ENCODE measurements at places on chromosomes 2 and 18. TPM values are rescaled to one million over a fixed set of nuclear protein-coding genes. Genes with fewer than 3 reads are reported as not detected.

SETBP1 gene
- total RNA-seq: 0.38 TPM

MC2R gene
- total RNA-seq: not detected

RFX8 gene
- 0.28 TPM for total RNA-seq

CRYGD gene
- total RNA-seq: not detected

RPL31 gene
- total RNA-seq: 2,025 TPM

RBM43 gene
- 2.8 TPM for total RNA-seq

COL5A2 gene
- total RNA-seq: 325 TPM

DSC1 gene
- not detected for total RNA-seq

FOXI3 gene
- total RNA-seq: not detected

ELOA2 gene
- total RNA-seq: not detected

CBLN2 gene
- total RNA-seq: 0.09 TPM

SLC9A4 gene
- not detected for total RNA-seq

ANTXR1 gene
- 18.4 TPM for total RNA-seq

PELI1 gene
- 17.3 TPM for total RNA-seq

HOXD8 gene
- 4.1 TPM for total RNA-seq

EPAS1 gene
- total RNA-seq: 159 TPM

CPO gene
- not detected for total RNA-seq

MPP4 gene
- total RNA-seq: 8.9 TPM

NDC80 gene
- total RNA-seq: 9.8 TPM

FANCL gene
- 11.3 TPM for total RNA-seq

ROCK2 gene
- 40.4 TPM for total RNA-seq

C2orf72 gene
- total RNA-seq: not detected

BUB1 gene
- 12.2 TPM for total RNA-seq

CCDC138 gene
- total RNA-seq: 5.8 TPM

MFSD6 gene
- 4.4 TPM for total RNA-seq

HMSD gene
- total RNA-seq: not detected

GMCL1 gene
- 6.8 TPM for total RNA-seq

ABHD1 gene
- under 0.01 TPM for total RNA-seq

DSC3 gene
- 0.38 TPM for total RNA-seq

DLGAP1 gene
- 0.09 TPM for total RNA-seq

TWIST2 gene
- total RNA-seq: 1.6 TPM

COBLL1 gene
- total RNA-seq: 5.7 TPM

SCN3A gene
- not detected for total RNA-seq

POMC gene
- total RNA-seq: 0.66 TPM

NR4A2 gene
- under 0.01 TPM for total RNA-seq

DPP4 gene
- 5.0 TPM for total RNA-seq

CACNB4 gene
- 0.18 TPM for total RNA-seq

IL36RN gene
- not detected for total RNA-seq

IL1R1 gene
- total RNA-seq: 23.2 TPM

GRB14 gene
- 2.1 TPM for total RNA-seq

LCT gene
- not detected for total RNA-seq

C2orf15 gene
- 0.18 TPM for total RNA-seq

PKDCC gene
- 2.2 TPM for total RNA-seq

CFAP221 gene
- total RNA-seq: not detected

HPCAL1 gene
- total RNA-seq: 55.2 TPM

RASGRP3 gene
- total RNA-seq: 8.4 TPM

ERMN gene
- not detected for total RNA-seq

EGR4 gene
- not detected for total RNA-seq

MYCN gene
- total RNA-seq: 2.4 TPM

EVA1A gene
- total RNA-seq: 116 TPM

IL1RL1 gene
- total RNA-seq: 89.9 TPM

BAZ2B gene
- 82.1 TPM for total RNA-seq

IL1B gene
- not detected for total RNA-seq

PRKAG3 gene
- not detected for total RNA-seq
